ENCODE measurements at places on chromosomes 13 and 19.

GRCh38 chr19:40921005-40921897, 39.2 kb upstream of the CYP2A7 start:
- no peak for DNase-seq

GRCh38 chr13:75774176-75774575, 138.0 kb downstream of the LMO7 start:
- no peak for DNase-seq

DNA sequence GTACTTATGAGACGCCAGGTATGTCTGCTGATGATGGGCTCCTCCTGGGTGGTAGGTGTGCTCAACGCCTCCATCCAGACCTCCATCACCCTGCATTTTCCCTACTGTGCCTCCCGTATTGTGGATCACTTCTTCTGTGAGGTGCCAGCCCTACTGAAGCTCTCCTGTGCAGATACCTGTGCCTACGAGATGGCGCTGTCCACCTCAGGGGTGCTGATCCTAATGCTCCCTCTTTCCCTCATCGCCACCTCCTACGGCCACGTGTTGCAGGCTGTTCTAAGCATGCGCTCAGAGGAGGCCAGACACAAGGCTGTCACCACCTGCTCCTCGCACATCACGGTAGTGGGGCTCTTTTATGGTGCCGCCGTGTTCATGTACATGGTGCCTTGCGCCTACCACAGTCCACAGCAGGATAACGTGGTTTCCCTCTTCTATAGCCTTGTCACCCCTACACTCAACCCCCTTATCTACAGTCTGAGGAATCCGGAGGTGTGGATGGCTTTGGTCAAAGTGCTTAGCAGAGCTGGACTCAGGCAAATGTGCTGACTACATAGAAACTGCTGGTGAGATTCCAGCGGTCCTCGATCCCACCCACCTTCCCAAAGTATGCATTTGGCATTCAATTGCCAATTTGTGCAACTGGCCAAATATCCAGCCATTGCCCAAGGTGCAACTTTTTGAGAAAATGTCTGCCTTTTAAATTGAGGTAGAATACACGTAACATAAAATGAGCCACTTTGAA, 10.2 kb downstream of the OR2Z1 start:
- no peak for DNase-seq

GRCh38 chr19:34191355-34191962, 19.2 kb downstream of the LSM14A start:
- DNase-seq = no peak

DNA sequence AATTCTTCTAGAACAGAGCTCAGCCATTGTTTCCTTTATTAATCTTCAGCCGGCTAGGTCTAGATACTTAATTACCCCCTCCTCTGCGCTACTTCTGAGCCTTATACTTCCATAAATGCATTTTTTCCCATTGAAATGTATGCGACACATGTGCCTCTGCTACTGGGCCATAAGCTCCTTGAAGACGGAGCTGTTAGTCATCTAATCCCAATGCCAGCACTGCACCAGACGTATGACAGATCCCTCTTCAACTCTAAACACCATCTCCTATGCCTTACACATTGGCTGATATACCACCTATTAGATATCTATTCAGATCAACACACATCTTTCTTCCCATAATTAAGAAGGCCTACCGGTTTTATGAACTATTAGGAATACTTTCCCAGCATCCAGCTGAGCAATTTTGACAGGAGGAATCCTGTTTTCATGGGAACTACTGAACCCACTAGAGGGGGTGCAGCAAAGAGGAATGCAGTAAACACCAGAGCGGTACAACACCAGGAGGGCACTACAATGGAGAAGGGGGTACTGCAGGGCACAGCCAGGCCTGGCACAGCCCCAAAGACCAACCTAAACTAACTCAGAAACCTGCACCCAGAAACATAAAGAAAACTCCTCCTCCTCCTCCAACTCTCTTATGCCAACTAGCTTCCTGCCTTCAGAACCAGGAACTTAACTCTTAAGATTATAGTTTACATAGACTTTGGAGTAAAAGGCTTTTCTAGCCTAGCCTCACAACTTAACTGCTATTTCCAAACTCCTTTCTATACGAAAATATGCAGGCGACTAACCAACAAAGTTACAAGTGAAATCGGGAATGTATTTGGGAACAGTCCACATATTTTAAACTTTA, 18.7 kb downstream of the STK24 start:
- no peak for DNase-seq

- no peak for DNase-seq
Observed at GRCh38 chr19:48186541-48186991, 16.1 kb downstream of the ZSWIM9 start.

DNA sequence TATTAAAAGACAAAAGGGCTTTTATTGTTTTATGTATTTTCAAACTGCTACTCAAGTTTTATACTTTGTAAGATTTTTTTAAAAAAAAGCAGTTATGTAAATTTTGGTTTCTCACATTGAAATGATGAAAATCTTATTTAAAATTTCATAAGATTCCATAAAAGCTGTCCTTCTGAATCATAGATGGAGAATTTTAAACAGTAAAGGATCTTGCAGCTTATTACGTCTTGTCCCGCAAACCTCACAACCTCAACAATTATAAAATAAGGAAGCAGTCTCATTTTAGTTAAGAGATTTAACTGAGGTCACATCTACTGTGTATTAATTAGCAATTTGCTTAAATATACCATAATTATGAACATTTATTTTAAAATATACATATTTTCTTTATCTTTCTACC, 581.0 kb upstream of the SPRY2 start:
- DNase-seq = no peak

DNA sequence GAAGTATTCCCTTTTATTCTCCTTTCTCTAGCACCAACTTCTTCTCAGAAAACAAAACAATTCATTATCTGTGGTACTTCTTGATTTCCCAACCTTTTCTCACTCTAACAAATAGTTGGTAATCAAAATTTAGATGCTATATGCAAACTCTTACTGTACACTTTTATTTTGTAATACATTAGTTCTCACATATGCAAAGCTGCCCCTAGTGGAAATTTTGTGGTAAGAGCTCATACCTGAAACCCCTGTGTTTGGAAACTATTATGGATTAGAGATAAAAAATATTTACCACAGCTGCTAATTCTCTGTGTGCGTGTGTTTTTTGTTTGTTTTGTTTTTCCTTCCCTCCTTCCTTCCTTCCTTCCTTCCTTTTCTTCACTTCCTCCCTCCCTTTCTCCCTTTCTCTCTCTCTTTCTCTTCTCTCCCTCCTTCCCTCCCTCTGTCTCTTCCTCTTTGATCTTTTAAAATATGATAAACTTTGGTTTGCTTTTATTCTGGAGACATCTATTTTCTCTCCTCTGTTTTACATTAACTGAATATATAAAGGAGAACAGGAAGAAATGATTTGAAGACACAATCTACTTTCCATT, 537.4 kb downstream of the SLITRK6 start:
- no peak for DNase-seq
